Urinary bladder (tissue), 4 donors: ENCODE measurements at places on chromosomes 11 and 22. TPM values are rescaled to one million over a fixed set of nuclear protein-coding genes. Genes with fewer than 3 reads are reported as not detected.

GRCh38 chr11:109695696-109696095, 273.7 kb downstream of the C11orf87 start:
- DNase-seq: no peak

Gene PPP1CA
- polyA plus RNA-seq: 85.9 TPM

DNA sequence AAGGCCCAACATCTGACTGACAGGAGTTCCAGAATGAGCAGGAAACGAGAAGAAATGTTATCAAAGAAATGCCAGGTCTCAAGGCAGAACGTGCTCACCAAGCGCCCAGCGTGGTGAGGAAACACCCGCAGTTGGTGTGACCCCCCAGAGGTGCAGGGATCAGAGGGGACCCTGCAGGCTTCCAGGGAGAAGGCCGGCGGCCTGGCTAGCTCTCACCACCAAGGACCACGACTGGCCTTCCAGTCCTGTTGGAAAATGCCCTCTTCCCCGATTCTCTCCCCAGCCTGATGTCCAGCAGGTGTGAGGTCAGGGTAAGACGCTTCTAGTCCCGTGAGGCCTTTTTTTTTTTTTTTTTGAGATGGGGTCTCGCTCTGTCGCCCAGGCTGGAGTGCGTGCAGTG, 189.1 kb downstream of the IGLL1 start:
- DNase-seq: no peak

Gene OR10W1
- not detected for polyA plus RNA-seq

Gene CHKB
- 45.7 TPM for polyA plus RNA-seq

- no peak for DNase-seq
Observed at GRCh38 chr11:20599221-20600019, at the start of gene SLC6A5. SLC6A5 (plus strand) TSS chr11:20599608; CDS start chr11:20599673, 65 bp downstream.

DNA sequence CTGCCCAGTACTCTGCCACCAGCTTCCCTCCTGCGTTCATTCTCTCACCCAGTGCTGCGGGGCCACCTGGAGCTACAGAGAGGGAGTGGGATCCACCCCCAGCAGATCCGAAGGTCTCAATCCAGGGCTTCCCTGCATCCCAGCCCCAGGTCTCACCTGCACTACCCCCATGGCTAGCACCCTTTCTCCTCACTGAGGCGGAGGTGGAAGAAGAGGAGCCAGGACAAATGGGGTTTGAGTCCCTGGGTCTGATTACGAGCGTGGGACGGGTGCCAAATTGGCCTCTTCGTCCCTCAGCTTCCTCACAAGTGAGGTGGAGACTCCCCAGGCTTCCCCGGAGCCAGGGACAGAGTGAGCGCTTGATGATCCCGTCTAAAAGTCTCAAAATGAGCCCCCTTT, 64.2 kb downstream of the NFAM1 start:
- DNase-seq: no peak

GRCh38 chr11:24859801-24860300, 363.0 kb downstream of the LUZP2 start:
- DNase-seq: no peak
